ENCODE measurements at places on chromosomes 16 and 17.

DNA sequence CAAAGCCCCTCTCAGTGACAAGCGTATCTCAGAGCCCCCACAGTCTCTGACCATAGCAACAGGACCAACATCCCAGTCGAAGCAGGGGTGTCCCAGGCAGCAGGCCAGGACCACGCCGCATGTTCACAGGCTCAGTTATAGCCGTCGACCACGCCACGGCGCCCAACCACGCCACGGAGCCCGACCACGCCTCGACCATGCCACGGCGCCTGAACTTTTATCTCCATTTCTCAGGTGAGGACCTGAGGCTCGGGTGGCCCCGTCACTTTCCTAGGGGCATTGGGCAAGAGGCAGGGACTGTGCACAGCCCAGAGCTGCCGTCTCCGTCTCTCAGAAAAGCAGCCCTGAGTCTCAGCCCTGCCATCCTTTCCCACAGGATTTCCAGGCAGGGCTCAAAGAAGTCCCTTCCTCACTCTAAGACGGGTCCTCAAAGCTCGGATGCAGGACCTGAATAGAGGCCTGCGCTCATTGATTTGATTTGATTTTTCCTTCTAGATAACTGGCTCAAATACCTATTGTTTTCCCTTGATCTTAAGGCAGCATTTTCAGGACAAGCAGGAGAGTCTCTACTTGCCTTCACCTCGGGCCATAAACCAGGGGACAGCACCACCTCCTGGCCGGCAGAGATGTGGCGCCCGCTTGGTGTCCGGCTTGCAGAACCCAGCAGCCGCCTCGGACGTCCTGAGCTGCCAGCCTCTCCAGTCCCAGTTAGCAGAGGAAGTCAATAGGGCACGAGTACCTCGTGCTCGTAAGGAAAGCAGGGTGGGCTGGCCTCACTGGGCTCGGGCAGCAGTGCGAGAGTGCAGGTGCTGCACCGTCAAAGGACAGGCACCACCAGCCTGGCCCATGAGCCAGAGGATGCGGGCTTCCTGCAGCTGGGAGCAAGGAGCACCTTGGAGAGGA lies 38.8 kb downstream of the C16orf95 start:
- peak; percentile 30 for DNase-seq

DNA sequence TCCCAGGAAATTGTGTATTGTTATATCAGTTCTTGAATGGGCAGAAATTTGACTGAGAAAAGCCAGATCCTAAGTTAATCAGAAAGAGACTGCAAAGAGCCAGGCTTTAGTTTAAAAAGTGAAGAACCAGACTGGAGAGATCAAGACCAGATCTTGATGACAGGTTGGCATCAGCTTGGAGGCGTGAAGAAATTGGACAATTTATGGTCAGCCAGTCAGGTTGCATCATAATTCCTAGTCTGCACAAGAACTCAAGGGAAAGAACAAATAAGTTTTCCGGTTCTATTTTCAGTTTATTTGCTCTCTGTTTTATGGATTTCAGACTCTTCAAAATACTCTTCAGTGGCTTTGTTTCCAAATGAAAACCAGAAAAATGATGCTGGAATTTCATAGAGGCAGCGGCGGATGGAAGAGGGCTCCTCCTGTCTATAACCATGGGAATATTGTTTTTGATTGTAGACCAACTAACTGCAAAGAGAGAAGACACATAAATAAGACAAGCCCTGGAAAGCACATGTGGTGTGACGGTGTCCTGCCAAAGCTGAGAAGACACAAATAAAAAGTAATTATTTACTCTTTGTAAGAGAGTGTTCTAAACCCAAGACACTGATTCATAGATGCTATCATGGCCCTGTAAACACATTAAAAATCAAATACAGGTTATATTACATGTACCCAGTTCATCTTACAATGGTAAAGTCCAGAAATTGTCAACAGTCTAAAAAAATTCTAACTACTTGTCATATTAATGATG lies 91.7 kb downstream of the PCTP start:
- no peak for DNase-seq

GRCh38 chr17:77125432-77125901 lies 15.3 kb upstream of the SEC14L1 start:
- no peak for DNase-seq

DNA sequence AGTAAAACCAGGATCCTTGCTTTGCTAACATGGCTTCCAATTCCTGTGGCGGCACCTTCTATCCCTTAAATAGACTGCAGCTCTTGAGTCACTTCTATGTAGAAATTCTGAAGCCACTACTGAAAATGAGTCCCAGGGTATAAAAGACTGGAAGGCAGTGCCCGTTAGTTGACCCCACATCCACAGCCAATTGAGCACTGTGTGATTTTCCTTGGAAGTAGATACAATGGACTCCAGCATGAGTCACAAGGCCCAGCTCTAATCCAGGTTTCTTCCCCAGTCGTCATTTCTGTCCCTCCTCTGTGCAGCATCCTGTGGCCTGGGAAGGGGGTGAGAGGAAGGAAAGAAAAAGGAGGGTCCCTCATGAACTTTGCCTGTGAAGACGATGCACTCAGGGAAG lies 69.5 kb downstream of the HLF start:
- DNase-seq = no peak

- DNase-seq = no peak
Measured at GRCh38 chr17:74715144-74715543, 2.4 kb upstream of the CD300LF start.

DNA sequence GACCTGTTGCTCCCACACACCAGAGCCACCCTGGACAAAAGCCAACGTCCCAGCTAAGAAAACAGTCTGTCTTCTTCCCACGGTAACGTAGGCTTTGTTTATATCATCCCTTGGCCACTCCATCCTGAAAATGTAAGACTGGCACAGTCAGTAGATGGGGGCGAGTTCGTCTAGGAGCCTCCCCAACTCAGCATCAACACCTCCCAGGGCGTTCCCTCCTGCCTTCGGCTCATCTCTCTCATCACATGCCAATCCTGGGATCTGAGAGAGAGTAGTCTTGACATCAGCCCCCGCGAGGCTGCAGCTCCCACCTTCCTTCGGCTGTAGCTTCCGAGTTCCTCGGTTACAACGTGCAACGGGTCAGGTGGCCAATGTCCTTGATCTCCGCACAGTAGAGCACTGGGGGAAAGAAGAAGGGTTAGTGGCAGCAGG lies 894 bp downstream of the RNF227 start:
- no peak for DNase-seq

GRCh38 chr17:56495556-56495955 lies 97.9 kb upstream of the NOG start:
- DNase-seq = no peak

DNA sequence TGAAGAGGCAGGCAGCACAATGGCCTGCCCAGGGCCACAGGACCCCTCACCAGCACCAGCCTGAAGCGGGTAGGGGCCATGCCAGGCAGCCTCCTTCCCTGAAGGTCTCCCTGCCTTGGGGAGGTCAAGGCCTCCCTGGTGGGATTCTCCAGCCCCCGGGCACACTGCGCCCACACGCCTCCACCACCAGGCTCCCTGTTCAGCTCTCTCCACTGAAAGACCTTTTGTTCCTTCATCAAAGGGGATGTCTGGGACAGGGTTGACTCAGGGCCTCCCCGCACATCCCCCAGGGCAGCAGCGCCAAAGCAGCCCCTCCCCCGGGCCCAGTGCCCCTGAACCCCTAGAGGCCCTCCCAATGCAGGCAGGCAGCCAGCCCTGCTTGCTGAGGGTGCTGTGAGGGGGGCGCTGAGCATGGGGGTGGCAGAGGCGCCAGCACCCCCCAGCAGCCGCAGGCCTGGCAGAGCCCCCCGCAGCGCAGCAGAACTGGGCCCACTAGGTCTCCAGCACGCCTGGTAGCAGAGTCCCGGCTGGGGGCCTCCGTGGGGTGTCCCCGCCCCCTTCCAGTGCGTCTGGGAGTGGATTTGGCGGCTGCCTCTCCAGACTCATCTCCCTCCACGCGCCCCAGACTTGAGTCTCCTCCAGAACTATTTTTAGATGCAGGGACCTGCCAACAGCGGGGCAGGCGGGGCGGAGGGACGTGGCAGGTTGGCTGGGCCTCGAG lies 13.1 kb downstream of the BCAR1 start:
- no peak for DNase-seq

DNA sequence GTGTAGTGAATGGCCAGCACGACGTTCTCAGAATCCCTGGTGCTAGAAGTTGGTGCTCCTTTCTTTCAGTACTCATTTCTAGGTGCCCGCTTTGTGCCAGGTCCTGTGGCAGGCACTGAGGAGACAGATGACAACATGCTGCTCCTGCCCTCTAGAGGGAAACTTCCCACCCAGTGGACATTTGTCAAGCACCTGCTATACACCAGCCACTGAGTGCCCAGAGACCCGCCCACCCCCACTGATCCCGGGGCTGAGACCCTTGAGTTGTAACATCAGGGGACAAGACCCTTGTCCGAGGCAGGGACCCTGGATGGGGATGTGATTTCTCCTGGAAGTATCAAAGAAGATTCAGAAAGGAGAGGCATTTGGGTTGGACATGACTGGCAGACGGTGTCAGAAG lies 25.1 kb downstream of the UNC13D start:
- no peak for DNase-seq

GRCh38 chr17:61158376-61158775 lies 241.3 kb upstream of the TBX2 start:
- DNase-seq = no peak

GRCh38 chr16:16009401-16009800 lies 60.0 kb downstream of the ABCC1 start:
- DNase-seq = no peak

- DNase-seq = no peak
Measured at GRCh38 chr17:56744721-56745120, 89.0 kb downstream of the C17orf67 start.

GRCh38 chr16:21654881-21655280 lies 2.5 kb upstream of the IGSF6 start:
- DNase-seq = no peak
